SK-N-SH (cell line): ENCODE measurements at places on chromosomes 5 and 9. TPM values are rescaled to one million over a fixed set of nuclear protein-coding genes. Genes with fewer than 3 reads are reported as not detected.

DNA sequence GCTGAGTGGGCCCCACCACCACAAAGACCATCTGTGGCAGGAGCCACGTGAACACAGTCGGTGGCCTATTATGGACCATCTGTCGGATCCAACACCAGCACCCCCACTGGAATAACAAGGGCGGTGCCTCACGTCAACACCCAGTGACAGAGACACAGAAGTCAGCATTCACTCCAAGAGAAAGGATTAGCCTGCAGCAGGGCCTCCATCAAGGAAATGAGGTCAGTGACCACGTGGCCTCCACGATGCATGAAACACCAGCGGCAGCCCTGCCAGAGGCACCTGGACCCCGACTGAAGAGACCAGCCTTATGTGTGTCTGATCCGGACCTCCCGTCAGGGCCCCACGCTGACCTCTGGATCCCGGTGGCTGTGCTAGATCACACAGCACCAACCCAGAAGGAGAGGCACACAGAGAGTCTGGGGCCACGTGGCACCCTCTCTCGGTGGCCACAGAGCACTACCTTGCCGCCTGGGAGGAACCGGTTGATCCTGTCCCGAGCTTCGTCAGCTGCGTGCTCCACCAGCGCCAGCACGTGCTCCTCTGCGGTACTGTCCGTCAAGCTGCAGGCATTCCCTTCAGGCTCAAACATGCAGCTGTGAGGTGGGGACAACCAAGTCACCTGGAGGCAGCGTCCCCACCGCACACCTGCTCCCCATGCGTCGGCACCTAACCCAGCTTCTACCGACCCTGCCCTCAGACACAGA is 9.0 kb downstream of the BRD9 start:
- peak; percentile 22 for DNase-seq
- H3K4me3 ChIP-seq, result no peak overlapping the region
- H3K36me3 ChIP-seq, result peaks cover 67% of the 10 kb centered on the region
- no peak overlapping the region for H3K27ac ChIP-seq
- H3K4me1 ChIP-seq, result no peaks in the 10 kb centered on the region
- H3K27me3 ChIP-seq, result no peaks in the 10 kb centered on the region

DNA sequence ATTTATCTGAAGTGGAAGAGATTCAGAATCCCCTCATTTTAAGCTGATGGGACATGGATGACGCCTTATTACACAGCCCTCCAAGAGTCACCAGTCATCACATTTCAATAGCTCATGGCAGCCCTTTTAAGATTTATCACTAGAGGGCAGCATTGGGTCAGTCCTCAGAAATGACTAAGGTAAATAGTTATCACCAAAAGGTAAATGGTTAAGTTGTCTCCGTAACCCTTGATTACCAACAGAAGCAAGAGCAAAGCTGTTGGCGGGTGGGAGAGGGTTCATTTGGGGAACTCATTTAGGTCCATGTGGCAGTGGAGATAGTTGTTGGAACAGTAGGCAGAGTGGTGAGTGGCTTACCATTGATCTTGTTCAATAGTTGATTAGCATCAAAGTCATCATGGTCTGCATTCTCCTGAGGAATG is 12.0 kb upstream of the C9 start:
- H3K4me3 ChIP-seq, result no peak overlapping the region; the same call in 1 of the 2 replicates
- no peak overlapping the region for H3K27ac ChIP-seq
- peak; percentile 30 for DNase-seq
- no peaks in the 10 kb centered on the region for H3K4me1 ChIP-seq
- no peaks in the 10 kb centered on the region for H3K27me3 ChIP-seq

DNA sequence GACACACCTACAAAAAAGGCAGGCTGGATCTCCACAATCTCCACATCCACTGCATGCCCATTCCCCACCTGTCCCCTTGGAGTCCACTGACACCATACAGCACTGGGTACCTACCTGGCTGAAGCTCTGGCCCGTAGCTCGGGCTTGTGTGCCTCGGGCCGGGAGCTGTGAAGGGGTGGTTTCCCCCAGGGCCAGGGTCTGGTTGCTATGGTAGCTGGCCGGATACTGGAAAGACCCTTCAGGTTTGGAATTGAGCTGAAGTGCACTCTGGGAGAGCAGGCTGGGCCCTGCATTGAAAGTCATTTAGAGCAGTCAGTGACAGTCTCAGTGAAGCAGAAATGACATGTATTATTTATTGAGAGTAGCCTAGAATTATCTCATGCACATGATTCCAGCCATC is 507.3 kb downstream of the CTNND2 start:
- H3K4me1 ChIP-seq, result no peaks in the 10 kb centered on the region
- H3K27ac ChIP-seq, result no peak overlapping the region
- H3K4me3 ChIP-seq, result no peak overlapping the region
- DNase-seq, result no peak
- H3K27me3 ChIP-seq, result no peaks in the 10 kb centered on the region

GABRB2 gene
- not detected in 2 replicates for polyA plus RNA-seq

CTSV gene
- 3.1 TPM in 2 replicates for polyA plus RNA-seq

DELE1 gene
- polyA plus RNA-seq, result 60.3 and 78.8 TPM in 2 replicates

GRCh38 chr5:136212252-136212721 is 19.3 kb upstream of the SMIM32 start:
- H3K27me3 ChIP-seq, result no peaks in the 10 kb centered on the region
- H3K27ac ChIP-seq, result no peak overlapping the region
- no peak overlapping the region for H3K4me3 ChIP-seq

DNA sequence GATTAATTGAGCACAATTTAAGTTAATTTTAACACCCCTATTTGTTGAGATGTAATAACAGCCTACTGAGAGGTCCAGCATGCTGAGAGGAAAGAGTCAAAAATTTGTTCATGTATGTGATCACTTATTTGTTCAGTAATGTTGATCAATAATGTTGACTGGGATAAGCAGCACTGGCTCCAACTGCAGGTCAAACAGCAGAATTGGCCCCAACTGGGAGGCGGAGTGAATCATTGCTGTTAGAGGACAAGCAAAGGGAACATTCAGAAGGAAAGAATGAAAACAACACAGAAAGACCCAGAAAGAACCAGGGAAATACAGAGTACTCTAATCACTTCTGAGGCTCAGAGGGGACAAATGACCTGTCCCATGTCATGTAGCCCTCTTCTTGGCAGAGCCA is 221.1 kb downstream of the COMMD10 start:
- no peaks in the 10 kb centered on the region for H3K27me3 ChIP-seq
- H3K4me1 ChIP-seq, result no peaks in the 10 kb centered on the region
- no peak for DNase-seq
- no peak overlapping the region for H3K27ac ChIP-seq
- H3K36me3 ChIP-seq, result peaks cover 21% of the 10 kb centered on the region; the same call in 1 of the 2 replicates

IFNA13 gene
- not detected in 2 replicates for polyA plus RNA-seq

FGD3 gene
- polyA plus RNA-seq, result not detected in 2 replicates

IRX4 gene
- polyA plus RNA-seq, result not detected in 2 replicates

FOXD4L3 gene
- polyA plus RNA-seq, result 0.06 and 0.10 TPM in 2 replicates

GRCh38 chr5:10734832-10735523 is 26.1 kb downstream of the DAP start:
- no peak for DNase-seq
- no peaks in the 10 kb centered on the region for H3K27me3 ChIP-seq
- no peaks in the 10 kb centered on the region for H3K4me1 ChIP-seq
- H3K4me3 ChIP-seq, result no peak overlapping the region
- peaks cover 7% of the 10 kb centered on the region; the same call in 1 of the 2 replicates for H3K36me3 ChIP-seq

GRCh38 chr9:108961151-108961550 is 27.0 kb downstream of the ABITRAM start:
- H3K4me3 ChIP-seq, result no peak overlapping the region
- DNase-seq, result no peak
- H3K4me1 ChIP-seq, result no peaks in the 10 kb centered on the region
- peaks cover 21% of the 10 kb centered on the region for H3K36me3 ChIP-seq
- H3K27ac ChIP-seq, result no peak overlapping the region

GRCh38 chr5:116658141-116658540 is 83.5 kb upstream of the SEMA6A start:
- no peaks in the 10 kb centered on the region for H3K27me3 ChIP-seq
- no peak for DNase-seq
- no peak overlapping the region for H3K27ac ChIP-seq
- no peaks in the 10 kb centered on the region for H3K36me3 ChIP-seq
- no peak overlapping the region for H3K4me3 ChIP-seq
- peaks cover 12% of the 10 kb centered on the region; the same call in 1 of the 2 replicates for H3K4me1 ChIP-seq

GRCh38 chr5:126965061-126965475 is 65.3 kb downstream of the MARCHF3 start:
- no peak for DNase-seq
- no peak overlapping the region for H3K27ac ChIP-seq
- no peaks in the 10 kb centered on the region for H3K36me3 ChIP-seq

GRCh38 chr9:120931231-120932085 is 4.9 kb upstream of the TRAF1 start:
- no peaks in the 10 kb centered on the region for H3K27me3 ChIP-seq
- DNase-seq, result no peak
- H3K36me3 ChIP-seq, result no peaks in the 10 kb centered on the region
- no peak overlapping the region for H3K4me3 ChIP-seq
- H3K27ac ChIP-seq, result peak overlapping the region; percentile 92
- peaks cover 35% of the 10 kb centered on the region for H3K4me1 ChIP-seq

DNA sequence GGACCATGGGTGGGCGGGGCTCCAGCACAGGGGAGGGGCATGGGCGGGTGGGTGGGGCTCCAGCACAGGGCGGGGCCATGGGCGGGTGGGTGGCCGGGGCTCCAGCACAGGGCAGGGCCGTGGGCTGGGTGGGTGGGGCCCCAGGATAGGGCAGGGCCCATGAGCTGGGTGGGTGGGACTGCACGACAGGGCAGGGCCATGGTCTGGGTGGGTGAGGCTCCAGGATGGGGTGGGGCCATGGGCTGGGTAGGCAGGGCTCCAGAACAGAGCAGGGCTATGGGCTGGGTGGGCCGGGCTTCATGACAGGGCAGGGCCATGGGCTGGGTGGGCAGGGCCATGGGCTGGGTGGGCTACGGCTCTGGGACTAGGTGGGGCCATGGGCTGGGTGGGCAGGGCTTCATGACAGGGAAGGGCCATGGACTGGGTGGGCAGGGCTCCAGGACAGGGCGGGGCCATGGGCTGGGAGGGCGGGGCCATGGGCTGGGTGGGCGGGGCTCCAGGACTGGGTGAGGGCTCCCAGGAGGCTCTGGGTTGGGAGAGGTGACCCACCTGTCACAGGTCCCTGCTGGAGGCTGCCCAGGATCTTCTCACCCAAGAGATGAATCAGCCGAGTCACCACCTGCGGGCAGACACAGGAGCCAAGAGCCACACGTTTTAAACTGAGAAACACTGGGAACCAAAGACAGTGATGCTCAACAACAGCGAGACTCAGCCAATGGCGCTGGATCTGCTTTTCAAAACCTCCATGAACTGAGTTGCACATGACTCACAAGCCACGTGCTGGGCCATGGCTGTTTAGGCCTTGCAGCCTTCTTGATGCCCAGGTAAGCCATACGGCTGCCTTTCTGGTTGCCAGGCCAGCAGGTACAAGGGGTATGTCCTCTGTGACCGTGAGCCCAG is 33.6 kb upstream of the NSMF start:
- peak; percentile 84 for DNase-seq
- peaks cover 9% of the 10 kb centered on the region; the same call in 1 of the 2 replicates for H3K4me1 ChIP-seq
- no peak overlapping the region for H3K4me3 ChIP-seq
- no peaks in the 10 kb centered on the region for H3K36me3 ChIP-seq

DNA sequence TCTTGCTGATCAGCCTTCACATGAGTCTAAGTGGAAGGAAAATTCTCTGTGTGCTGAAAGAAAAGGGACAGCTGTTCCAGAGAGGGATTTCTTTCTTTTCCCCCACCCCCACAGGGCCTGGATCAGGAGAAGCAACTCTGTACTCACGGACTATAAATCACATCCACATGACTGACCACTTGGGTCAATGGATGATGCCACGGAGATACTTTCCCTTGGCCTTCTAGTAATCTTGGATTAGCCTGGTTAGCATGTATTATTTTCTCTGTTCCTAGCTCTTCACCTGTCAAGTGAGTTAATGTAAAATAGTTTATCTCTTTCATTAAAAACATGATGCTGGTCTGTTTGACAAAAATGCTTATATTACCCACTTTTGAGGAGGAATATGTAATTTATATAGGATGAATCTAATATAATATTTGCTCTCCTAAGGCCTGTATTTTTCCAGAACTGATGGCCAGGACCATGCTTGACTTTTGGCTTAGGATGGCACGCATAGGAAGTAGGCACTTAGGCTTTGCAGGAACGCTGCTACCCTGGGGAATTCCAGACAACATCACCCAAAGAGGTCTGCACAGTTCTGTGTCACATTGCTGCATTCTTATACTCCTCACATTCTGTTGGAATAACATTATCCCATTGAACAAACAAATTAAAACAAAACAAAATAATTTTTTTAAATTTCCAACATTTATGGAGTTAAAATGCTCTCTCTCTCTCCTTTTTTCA is 892.1 kb downstream of the TLE1 start:
- no peak overlapping the region for H3K4me3 ChIP-seq
- no peak for DNase-seq
- peak overlapping the region; percentile 83 for H3K27ac ChIP-seq
- no peaks in the 10 kb centered on the region for H3K36me3 ChIP-seq

SURF4 gene
- polyA plus RNA-seq, result 156 and 165 TPM in 2 replicates

GRCh38 chr5:177432143-177432838 is 5.8 kb downstream of the GRK6 start:
- no peak overlapping the region for H3K27ac ChIP-seq
- H3K36me3 ChIP-seq, result peaks cover 53% of the 10 kb centered on the region; the same call in 1 of the 2 replicates
- H3K27me3 ChIP-seq, result no peaks in the 10 kb centered on the region

DNA sequence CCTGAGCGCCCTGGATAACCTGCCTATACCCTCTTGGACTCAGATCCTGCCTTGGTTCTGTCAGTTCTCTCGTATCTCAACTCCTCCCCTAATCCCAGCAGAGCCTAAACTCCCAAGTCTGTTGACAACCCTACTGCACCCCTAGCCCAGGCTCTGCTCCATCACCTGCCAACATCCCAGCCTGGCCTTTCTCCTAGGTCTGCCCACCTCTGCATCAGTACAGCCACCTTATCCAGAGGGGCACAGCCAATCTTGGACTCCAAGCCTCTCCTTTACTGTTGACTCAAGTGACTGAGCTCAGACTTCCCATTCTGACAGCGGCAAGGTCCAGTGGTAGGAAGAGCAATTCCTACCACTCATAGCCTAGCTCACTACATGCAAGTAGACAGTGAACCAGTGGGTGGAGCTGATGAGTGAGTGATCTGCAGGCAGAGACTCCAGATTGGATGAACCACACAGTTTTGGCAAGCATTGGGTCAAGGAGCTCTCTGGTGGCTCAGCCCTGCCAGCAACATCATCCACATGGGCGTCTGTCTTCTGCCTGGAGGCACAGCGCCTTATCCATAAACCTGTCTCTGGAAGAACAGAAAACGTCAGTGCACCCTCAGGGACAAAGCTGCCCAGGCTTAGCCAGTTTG is 26.5 kb downstream of the TRMO start:
- no peak overlapping the region for H3K27ac ChIP-seq
- no peaks in the 10 kb centered on the region for H3K4me1 ChIP-seq
- no peak for DNase-seq
- H3K27me3 ChIP-seq, result no peaks in the 10 kb centered on the region
- H3K36me3 ChIP-seq, result no peaks in the 10 kb centered on the region

- H3K27ac ChIP-seq, result no peak overlapping the region
- DNase-seq, result no peak
- H3K27me3 ChIP-seq, result peaks cover 26% of the 10 kb centered on the region; the same call in 1 of the 2 replicates
- H3K36me3 ChIP-seq, result no peaks in the 10 kb centered on the region
Measured at GRCh38 chr9:38125889-38126288, 56.9 kb upstream of the SHB start.

PLPPR1 gene
- polyA plus RNA-seq, result not detected in 2 replicates

TGFBI gene
- 2,247 and 2,678 TPM in 2 replicates for polyA plus RNA-seq

- no peaks in the 10 kb centered on the region for H3K27me3 ChIP-seq
- DNase-seq, result no peak
- no peaks in the 10 kb centered on the region for H3K4me1 ChIP-seq
- no peaks in the 10 kb centered on the region for H3K36me3 ChIP-seq
Measured at GRCh38 chr9:87888501-87888900, 5.8 kb downstream of the SPATA31E1 start.

- no peak overlapping the region for H3K27ac ChIP-seq
- H3K27me3 ChIP-seq, result no peaks in the 10 kb centered on the region
- H3K4me3 ChIP-seq, result no peak overlapping the region
- DNase-seq, result no peak
- H3K4me1 ChIP-seq, result peaks cover 4% of the 10 kb centered on the region; the same call in 1 of the 2 replicates
Measured at GRCh38 chr5:158322620-158323019, 463.7 kb upstream of the CLINT1 start.
